Activated gamma-delta T cell treated with anti-CD3 and anti-CD28 coated beads, Interleukin-2, amount 50 U/mL, for 16 hours (primary cell): ENCODE measurements at places on chromosomes 2 and 18.

DNA sequence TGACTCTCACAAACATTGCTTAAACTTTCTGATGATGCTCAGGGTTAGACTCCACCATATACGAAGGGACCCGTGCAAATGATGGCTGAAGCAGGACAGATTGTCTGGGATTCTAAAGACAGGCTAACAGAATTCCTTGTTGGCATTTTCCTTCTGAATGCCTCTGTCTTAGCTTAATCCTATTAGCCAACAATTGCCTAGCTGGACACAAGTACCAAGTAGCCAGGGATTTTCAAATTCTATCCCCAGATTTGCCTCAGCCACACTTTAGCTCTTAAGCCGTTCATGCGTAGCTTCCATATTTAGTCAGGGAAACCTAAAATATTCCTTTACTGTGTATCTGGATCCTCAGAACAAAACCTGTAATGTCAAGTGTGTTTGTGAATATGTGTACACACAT, 40.0 kb downstream of the COL4A3 start:
- DNase-seq, result no peak

DNA sequence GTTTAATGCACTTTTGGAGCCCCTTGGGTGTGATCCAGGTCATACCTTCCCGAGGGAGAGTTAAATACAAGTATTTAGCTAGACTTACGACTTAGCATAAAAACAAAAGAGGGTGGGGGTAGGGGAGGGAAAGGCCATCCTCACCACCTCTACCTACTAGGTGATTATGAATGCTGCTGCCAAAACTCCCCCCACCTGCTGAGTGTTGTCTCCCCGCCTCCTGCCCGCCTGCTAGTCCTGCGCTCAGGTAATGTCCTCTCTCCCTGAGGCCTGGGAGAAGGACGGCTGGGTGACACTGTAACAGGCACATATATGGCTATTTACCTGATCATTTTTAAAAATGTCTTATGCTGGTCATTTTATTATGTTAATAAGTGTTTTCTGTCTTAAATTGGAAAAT, 3.0 kb upstream of the NCKAP5 start:
- no peak for DNase-seq

- no peak for DNase-seq
These were observed 11.8 kb downstream of the ARHGAP15 start for GRCh38 chr2:143140864-143141661.

GRCh38 chr18:44693030-44693784, 12.5 kb downstream of the SETBP1 start:
- DNase-seq, result no peak

DNA sequence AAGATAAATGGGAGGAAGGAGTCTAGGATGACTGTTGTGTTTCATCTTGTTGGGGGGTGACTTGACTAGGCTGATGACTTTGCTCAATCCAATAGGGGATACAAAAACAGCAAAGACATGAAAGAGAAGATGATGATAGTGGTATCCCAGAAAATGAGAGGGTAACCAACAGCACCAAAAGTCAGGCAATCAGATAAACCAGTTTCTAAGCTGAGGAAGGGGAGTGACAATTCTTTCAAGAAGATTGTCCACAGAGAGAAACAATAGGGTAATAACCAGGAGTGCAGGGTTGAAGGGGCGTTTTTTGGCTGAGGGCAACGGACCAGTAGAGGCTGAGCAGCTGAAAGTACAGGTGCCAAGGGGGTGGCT, 7.7 kb upstream of the KCMF1 start:
- no peak for DNase-seq

DNA sequence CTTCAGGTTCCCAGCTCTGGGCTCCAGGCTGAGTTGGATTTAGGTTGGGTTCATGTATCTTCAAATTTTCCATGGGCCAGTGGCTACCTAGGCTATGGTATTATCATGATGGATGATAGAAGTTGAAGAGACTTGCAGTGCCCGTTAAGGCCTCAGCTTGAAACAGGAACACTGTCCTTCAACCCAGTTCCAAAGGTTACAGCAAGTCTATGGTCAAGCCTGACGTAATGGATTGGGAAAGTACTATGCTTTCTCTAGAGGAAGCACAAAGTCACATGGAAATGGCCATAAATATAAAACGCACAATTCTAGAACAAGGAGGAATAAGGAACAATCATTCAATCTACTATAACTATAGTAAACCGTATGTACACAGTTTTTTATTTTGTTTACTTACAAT, 593.2 kb downstream of the ZEB2 start:
- DNase-seq, result no peak

DNA sequence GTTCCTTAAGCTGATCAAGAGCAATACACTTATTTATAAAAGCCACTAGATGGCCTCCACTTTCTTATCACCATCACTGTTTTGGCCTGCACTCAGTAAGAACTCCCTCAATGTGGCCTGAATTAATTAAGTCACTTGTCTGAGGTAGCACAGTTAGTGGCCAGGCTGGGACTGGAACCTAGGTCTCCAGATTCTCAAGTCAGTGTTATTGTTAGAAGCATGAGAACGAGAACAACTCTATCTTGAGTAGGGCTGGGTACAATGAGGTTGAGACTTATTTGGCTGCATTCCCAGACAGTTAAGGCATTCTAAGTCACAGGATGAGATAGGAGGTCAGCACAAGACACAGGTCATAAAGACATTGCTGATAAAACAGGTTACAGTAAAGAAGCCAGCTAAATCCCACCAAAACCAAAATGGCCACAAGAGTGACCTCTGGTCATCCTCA, 115.8 kb downstream of the SS18 start:
- no peak for DNase-seq

GRCh38 chr2:136362676-136363390, 244.9 kb upstream of the CXCR4 start:
- no peak for DNase-seq

DNA sequence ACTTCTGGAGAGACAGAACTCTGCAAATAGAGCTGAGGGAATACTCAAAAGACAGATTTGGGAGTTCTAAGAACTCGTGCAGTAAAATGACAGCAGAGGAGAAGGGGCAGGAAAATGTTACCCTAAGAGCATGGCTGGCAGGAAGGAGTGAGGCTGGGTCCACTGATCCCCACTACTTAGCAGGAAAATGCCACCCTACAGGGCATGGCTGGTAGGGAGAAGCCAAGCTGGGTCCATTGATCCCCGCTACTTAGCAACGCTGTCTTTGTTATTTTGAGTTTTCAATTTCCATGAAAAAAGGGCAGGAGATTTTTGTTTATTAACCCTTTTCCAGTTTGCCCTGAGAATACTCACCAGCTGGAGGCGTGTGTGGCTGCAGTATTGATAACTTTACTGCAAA, 100.3 kb upstream of the TMEM200C start:
- DNase-seq, result no peak

DNA sequence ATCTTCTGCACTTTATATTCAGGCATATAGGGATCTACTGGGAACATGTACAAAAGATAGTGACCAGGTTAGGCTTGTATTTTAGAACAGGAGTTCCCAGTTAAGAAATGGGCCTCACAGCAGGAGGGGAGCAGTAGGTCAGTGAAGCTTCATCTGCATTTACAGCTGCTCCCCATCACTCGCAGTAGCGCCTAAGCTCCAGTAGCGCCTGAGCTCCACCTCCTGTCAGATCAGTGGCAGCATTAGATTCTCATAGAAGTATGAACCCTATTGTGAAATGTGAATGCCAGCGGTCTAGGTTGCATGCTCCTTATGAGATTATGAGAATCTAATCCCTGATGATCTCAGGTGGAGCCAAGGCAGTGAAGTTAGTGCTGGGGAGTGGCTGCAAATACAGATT, 224.4 kb upstream of the CYRIA start:
- DNase-seq, result no peak

DNA sequence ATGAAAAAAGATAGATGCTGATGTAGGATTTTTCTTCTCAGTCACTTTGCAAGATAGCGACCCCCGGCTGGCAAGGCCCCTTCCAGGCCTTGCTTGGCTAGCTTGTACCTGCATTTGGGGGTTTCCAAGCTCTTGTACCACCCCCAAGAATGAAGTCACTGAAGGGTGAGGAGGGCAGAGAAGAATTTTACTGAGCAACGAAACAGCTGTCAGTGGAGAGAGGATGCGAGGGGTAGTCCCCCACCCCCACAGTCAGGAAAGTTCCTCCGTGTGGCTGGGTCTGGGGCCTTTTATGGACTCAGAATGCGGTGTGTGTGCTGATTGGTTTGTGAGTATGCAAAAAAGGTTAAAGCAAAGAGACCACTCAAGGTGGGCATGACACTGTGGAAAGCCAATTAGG, 382.0 kb downstream of the GPD2 start:
- DNase-seq, result no peak

DNA sequence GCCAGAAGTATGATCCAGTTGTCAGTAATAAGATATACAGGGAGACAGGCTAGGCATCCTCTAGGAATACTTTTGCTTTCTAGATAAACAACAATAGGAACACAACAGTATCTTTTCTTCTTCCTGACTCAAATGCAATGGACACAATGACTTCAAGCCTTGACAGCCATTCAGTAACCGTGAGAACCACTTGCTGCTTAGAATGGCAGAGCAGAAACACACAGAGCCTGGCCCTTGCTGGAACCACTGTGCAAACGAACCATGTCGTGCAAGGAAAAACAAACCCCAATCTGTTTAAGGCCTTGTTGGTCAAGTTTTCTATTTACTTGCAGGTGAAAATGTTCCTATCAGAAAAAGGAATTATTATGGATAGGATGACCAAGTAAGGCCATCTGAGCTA, 18.8 kb downstream of the TRIP12 start:
- DNase-seq, result no peak

GRCh38 chr2:133262893-133263292, 305.4 kb downstream of the NCKAP5 start:
- no peak for DNase-seq

DNA sequence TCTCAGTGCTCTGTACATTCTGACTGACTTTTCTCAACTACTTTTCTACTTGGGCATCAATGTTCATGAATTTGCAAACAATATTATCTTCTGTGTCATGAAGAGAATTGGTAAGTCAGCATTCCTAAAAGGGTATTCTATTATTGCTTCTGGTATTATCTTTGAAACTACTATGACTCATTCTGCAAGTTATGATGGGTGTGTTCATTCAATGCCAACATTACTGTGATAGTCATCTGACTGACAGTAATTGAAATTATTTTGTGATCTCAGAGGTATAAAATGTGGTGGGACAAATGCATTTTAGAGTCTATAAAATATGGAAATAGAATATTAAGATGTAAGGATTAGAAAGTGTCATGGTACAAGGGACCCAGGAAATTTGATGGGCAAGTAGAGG, 736.0 kb upstream of the CELF4 start:
- DNase-seq, result no peak

DNA sequence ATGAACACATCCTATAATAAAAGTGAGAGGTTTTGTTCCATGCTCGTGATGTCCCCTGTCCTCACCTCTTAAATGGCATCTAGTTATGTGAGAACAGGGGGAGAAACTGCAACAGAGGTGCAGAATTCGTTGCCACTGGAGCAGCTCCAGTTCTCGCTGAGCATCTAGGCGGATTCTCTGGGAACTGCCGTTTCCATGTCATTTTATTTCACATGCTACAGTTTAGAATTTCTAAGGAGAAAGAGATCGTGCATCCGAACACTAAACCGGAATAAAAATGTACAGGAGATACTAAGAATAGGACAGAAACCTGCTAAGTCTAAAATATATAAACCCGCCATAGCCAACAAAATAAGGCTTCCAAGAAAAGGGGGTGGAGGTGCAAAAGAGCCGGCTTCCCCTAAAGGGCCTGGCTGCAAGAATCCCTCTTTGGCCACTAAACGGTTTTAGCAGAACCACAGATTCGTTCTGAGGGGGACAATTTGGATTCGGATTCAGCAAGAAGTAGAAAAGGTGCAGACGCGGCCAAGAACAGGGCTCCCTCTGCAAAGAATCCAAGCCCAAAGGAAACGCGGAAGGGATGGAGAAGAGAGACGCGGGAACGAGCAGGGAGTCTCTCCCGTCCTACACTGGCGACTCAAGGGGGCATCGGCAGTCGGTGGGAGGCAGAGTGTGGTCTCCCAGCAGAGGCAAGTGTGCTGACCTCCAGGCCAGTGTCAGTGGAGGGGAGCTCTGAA, 1.3 kb downstream of the TMEM163 start:
- no peak for DNase-seq

GRCh38 chr18:48733643-48734253, 194.9 kb downstream of the CTIF start:
- DNase-seq, result no peak

- DNase-seq, result no peak
These were observed 147.7 kb upstream of the SP5 start for GRCh38 chr2:170567429-170567828.

DNA sequence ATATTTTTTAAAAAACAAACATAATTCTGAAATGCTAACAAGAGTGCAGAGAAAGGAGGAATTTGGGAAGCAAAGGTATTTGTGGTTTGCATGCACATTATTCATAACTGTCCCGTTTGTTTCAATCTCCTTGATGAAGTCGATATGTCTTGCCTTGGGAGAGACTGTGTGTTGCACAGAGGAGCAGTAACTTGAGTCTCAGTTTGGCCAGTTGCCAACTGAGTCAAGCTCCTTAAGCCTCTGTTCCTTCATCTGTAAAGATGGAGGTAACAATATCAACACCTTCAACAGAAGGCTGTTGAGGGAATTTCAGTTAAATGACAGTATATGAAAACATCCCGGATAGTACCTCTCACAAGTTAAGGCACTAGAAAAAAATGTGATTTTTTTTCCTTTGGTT, 226.2 kb downstream of the ASXL3 start:
- no peak for DNase-seq

- DNase-seq, result no peak
These were observed 41.6 kb downstream of the MGAT5 start for GRCh38 chr2:134295441-134295840.

DNA sequence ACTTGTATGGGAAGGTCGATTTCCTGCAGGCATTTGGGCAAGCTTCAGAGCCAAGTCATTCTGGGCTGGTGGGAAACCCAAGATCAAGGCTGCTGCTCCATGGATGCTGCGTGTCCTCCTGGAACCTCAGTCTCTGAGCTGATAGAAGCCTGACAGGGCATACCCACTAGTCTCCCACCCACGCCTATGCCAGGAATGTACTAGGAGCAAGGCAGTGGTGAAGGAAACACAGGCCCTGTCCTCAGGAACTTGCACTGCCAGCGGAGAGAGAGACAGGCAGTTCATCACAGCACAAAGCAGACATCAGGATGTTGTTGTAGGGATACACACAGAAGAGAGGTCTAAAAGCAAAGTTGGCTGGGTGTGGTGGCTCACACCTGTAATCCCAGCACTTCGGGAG, 84.2 kb downstream of the PLB1 start:
- no peak for DNase-seq

DNA sequence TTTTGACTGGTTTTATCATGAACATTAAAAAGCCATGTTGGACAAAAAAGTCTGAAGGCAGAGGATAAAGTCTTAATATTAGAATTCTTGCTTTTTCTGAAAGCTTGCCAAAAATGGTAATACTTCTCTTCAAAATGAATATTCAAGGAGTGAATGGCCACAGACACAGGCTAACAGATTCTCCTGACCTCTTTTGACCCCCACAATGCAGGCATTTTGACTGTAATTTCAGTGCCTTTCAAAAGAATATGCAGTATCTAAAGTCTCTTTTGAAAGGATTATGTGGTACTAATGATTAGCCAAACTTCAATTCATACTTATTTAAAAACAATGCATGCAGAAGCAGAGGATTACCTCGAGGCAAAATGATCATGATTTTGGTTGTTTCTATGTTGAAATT, 557.8 kb upstream of the GCFC2 start:
- DNase-seq, result no peak
